ENCODE measurements at places on chromosomes 5 and 9. TPM values are rescaled to one million over a fixed set of nuclear protein-coding genes. Genes with fewer than 3 reads are reported as not detected.

The FBXL7 gene
- polyA plus RNA-seq, result 17.4 TPM

The NR4A3 gene
- polyA plus RNA-seq, result 0.87 TPM

The ADGRD2 gene
- 1.7 TPM for polyA plus RNA-seq

The GM2A gene
- polyA plus RNA-seq, result 34.3 TPM

The PCDHA9 gene
- polyA plus RNA-seq, result 0.72 TPM

The EDIL3 gene
- 7.2 TPM for polyA plus RNA-seq

The RANBP3L gene
- 0.21 TPM for polyA plus RNA-seq

The CAVIN4 gene
- polyA plus RNA-seq, result 1.6 TPM

The ENTPD2 gene
- not detected for polyA plus RNA-seq

The FOXD4L6 gene
- 0.23 TPM for polyA plus RNA-seq

The SLC34A3 gene
- 0.24 TPM for polyA plus RNA-seq

The AMBP gene
- polyA plus RNA-seq, result not detected

The MFAP3 gene
- polyA plus RNA-seq, result 19.6 TPM

The SLC46A2 gene
- not detected for polyA plus RNA-seq

The PHF2 gene
- 20.8 TPM for polyA plus RNA-seq

The WNK2 gene
- 34.5 TPM for polyA plus RNA-seq

The PCDHGB3 gene
- not detected for polyA plus RNA-seq

The FRRS1L gene
- 0.38 TPM for polyA plus RNA-seq

The SGCD gene
- not detected for polyA plus RNA-seq

The ARHGEF28 gene
- not detected for polyA plus RNA-seq

The MROH2B gene
- not detected for polyA plus RNA-seq

The RAB3C gene
- 0.32 TPM for polyA plus RNA-seq

The QRFP gene
- 0.45 TPM for polyA plus RNA-seq

The GRXCR2 gene
- not detected for polyA plus RNA-seq

The LURAP1L gene
- polyA plus RNA-seq, result 0.61 TPM

The CCDC187 gene
- 0.13 TPM for polyA plus RNA-seq

The CDH18 gene
- 1.2 TPM for polyA plus RNA-seq

The CARD9 gene
- polyA plus RNA-seq, result 2.1 TPM

The ENHO gene
- polyA plus RNA-seq, result 8.7 TPM

The NR5A1 gene
- polyA plus RNA-seq, result not detected

The CKMT2 gene
- polyA plus RNA-seq, result 62.6 TPM

The PCDHGA7 gene
- polyA plus RNA-seq, result not detected

The GABRG2 gene
- 1.3 TPM for polyA plus RNA-seq

The ZNF462 gene
- polyA plus RNA-seq, result 11.4 TPM

The ENTPD8 gene
- polyA plus RNA-seq, result 0.15 TPM

The MOCS2 gene
- polyA plus RNA-seq, result 113 TPM

The MOB3B gene
- polyA plus RNA-seq, result 0.81 TPM

The SLC25A2 gene
- not detected for polyA plus RNA-seq

The PCSK5 gene
- 6.8 TPM for polyA plus RNA-seq

The NEURL1B gene
- 4.6 TPM for polyA plus RNA-seq

The DOCK2 gene
- 6.5 TPM for polyA plus RNA-seq

The SPINK4 gene
- 5.7 TPM for polyA plus RNA-seq

The SEMA5A gene
- 12.9 TPM for polyA plus RNA-seq

The OGN gene
- polyA plus RNA-seq, result 0.35 TPM

The CDK7 gene
- polyA plus RNA-seq, result 38.4 TPM

The KLF4 gene
- not detected for polyA plus RNA-seq

The IL31RA gene
- polyA plus RNA-seq, result not detected

The ADAMTS16 gene
- polyA plus RNA-seq, result 0.07 TPM

The NTRK2 gene
- polyA plus RNA-seq, result 0.74 TPM

The GABRA6 gene
- polyA plus RNA-seq, result not detected

The KCNV2 gene
- 0.49 TPM for polyA plus RNA-seq

The UGT3A2 gene
- 2.6 TPM for polyA plus RNA-seq

The IFNA13 gene
- polyA plus RNA-seq, result not detected

The SLIT3 gene
- polyA plus RNA-seq, result 67.6 TPM

The LCP2 gene
- not detected for polyA plus RNA-seq

The SAXO1 gene
- polyA plus RNA-seq, result 0.24 TPM

The LCN2 gene
- polyA plus RNA-seq, result not detected

Measured in cardiac muscle cell (in vitro differentiated cells and primary cell).